ENCODE measurements at places on chromosomes 6 and 20.
A peak's percentile ranks its signal among the peaks of the same experiment; 100 is the strongest.

DNA sequence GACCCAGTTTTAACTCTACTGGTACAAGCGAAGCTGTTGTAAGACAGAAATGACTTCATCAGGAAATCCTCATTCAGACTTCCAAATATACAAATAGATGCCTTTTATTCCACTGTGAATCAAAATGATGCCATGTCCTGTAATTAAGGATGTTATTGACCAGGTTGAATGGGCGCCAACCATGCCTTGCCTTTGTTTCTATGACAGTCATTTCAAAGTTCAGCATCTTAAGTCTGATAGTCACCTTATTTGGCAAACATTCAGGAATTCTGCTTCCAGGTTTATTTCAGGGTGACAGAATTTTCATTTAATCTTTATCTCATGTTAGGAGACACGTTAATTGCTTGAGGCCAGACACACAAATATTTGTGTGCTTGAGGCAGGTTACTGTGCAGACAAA, 592.8 kb upstream of the JAG1 start:
- no peak for DNase-seq

GRCh38 chr6:148762231-148762630, 15.4 kb downstream of the UST start:
- DNase-seq = no peak

- DNase-seq = no peak
These were observed 184.9 kb upstream of the TENT5A start for GRCh38 chr6:81937296-81937937.

- no peak for DNase-seq
These were observed 9.4 kb upstream of the PYGB start for GRCh38 chr20:25238319-25239037.

DNA sequence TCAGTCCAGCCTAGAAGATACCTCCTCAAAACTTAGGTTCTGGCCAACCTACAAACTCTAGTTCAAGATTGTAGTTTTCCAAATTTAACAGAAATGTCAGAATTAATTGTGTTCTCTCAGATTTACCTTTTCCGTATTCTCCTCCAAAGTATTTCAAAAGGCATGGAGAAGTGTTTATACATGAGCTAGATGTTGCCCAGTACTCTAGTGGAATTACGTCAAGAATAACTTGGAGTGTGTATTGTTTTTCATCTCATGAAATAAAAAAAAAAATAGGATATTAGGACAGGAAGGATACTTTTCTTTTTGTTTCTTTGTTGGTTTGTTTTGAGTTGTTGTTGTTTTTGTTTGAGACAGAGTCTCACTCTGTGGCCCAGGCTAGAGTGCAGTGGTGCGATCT, 32.3 kb upstream of the MARCKS start:
- no peak for DNase-seq

GRCh38 chr6:9140172-9140571, 704.8 kb upstream of the SLC35B3 start:
- no peak for DNase-seq

DNA sequence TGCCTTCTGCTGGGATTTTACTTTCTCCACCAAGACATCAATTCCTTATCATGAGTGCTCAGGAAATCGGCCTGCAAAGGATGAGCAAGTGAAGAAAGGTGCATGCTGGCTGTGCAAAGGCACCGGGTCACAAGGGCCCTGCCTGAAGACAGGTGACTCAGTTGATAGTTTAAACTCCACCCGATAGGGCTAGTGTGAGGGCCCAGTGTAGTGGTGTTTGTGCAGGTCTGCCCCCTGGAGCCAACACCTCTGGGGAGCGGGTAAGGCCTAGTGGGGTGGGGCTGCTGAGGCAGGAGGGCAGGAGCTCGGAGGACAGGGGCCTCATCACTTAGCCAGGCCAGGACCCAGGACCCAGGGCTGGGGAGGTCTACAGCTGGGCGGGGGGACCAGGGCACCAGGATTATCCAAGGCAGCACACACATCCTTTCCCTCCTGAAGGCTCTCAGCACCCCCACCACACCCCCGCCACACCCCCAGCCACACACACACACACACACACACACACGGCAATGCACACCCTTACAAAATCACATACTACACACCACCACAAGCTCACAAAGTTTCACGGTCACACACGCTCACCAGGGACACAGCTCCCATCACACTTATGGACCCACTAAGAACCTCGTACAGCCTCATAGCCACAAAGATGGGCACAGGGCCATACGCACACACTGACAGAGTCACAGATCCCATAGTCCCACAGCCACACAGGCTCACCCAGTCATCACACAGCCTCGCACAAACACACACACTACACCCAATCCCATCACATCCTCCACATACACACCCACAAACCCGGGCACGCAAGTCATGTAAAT, 75.4 kb downstream of the GRM4 start:
- no peak for DNase-seq

DNA sequence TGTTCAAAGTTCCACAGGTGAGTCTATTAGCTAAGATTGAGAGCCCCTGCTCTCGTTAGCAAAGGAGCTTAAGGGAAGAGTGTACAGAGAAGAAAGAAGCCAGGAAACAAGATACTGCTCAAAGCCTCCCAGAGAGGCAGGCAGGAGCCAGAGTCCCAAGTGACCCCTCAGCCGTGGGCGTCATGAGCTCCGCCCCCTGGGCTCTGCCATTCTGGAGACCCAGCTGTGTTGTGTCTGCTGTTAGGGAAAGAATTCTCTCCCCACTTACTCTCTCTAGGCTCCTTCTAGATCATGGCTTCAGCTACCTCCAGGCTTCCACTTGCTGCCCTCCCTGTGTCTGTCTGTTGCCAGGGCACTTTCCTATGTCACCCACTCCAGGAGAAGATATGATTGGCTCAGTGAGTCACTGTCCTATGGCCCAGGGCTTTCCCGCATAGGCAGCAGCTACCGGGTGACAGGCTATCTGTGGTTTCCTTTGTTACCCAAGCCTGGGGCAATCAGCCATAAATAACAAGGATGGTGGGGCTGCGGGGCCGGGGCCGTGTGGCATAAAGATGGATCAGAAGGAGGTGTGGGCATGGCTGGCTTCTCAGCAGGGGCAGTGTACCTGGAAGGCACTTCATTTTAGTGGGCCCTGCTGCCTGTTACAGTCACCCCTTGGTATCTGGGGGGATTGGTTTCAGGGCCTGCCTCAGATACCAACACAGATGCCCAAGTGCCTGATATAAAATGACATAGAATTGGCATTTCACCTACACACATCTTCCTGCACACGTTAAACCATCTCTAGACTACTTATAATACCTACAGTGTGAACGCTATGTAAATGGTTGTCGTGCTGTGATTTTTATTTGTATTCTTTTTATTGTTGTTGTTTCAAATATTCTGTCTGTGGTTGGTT, 118.9 kb downstream of the ARMC2 start:
- DNase-seq = peak; percentile 88

GRCh38 chr6:170485159-170485558, 67.9 kb downstream of the PSMB1 start:
- no peak for DNase-seq

- no peak for DNase-seq
These were observed 25.1 kb downstream of the CAP2 start for GRCh38 chr6:17418281-17419188.

DNA sequence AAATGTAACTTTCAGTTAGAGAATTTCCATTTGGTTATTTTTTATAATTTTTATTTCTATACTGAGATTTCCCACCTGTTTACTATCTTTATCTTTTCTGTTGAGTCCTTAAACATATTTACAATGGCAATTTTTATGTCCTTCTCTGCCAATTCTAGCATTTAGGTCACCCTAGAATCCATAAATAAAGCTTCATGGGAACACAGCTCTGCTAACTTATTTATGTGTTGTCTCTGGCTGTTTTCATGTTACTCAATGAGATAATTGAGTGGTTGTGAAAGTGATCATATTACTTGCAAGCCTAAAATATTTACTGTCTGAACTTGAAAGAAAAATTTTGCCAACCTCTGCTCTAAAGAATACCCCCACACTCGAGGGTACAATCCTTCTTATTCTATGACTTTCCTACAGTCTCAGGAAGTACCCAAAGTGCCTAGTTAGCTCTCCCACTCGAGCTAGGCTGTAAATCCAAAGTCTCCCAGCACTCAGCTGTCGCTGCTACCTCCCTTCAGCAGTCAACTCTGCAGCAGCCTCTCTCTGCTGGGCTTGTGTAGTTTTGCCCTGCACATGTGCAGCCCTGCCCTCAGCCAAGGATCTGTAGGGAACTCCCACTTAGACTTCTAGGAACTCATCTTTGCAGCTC, 53.5 kb upstream of the GCLC start:
- DNase-seq = no peak

GRCh38 chr20:3010985-3011723, 32.3 kb upstream of the GNRH2 start:
- DNase-seq = no peak

- DNase-seq = no peak
These were observed 235.4 kb downstream of the CDKAL1 start for GRCh38 chr6:20769631-20770030.
